ENCODE measurements at places on chromosomes 4 and X. TPM values are rescaled to one million over a fixed set of nuclear protein-coding genes. Genes with fewer than 3 reads are reported as not detected.

DNA sequence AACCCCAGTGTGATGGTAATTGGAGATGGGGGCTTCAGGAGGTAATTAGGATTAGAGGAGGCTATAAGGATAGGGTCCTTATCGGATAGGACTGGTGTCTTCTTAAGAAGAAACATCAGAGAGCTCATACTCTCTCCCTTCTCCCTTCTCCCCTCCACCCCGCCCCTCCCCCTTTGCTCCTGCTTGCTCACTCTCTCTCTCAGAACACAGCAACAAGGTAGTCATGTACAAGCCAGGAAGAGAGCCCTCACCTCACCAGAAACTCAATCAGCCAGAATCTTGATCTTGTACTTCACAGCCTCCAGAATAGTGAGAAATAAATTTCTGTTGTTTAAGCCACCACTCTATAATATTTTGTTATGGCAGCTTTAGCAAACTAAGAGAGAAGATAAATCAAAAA, 4.5 kb downstream of the DDX60L start:
- DNase-seq: no peak

NXF2B gene
- not detected for total RNA-seq

GRCh38 chr4:165118256-165118909, 5.7 kb upstream of the TMEM192 start:
- DNase-seq: no peak

GRCh38 chr4:38567457-38567856, 96.5 kb upstream of the KLF3 start:
- DNase-seq: no peak

GRCh38 chr4:183098019-183098722, 886 bp upstream of the WWC2 start:
- DNase-seq: no peak

- peak; percentile 57 for DNase-seq
These were observed 49.5 kb downstream of the PHEX start for GRCh38 chrX:22081475-22082092.

- DNase-seq: no peak
These were observed 29.1 kb downstream of the NPNT start for GRCh38 chr4:105924341-105924740.

- no peak for DNase-seq
These were observed 401.9 kb upstream of the NDST4 start for GRCh38 chr4:115515366-115515765.

Measured in B cell (primary cell).